ENCODE measurements at places on chromosomes 4 and X.

DNA sequence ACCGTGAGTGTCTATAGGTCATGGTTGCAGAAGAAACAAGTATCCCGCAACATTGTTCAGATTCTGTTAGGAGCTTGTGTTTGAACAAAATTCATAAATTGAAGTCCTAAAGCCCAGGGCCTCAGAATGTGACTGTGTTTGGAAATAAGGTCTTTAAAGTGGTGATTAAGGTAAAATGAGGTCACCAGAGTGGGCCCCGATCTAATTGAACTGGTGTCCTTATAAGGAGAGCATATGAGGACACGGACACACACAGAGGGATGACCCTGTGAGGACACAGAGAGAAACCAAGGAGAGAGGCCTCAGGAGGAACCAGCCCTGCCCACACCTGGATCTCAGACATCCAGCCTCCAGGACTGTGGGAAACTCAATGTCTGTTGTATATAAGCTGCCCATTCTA lies 76.9 kb downstream of the DHRSX start:
- DNase-seq: no peak

DNA sequence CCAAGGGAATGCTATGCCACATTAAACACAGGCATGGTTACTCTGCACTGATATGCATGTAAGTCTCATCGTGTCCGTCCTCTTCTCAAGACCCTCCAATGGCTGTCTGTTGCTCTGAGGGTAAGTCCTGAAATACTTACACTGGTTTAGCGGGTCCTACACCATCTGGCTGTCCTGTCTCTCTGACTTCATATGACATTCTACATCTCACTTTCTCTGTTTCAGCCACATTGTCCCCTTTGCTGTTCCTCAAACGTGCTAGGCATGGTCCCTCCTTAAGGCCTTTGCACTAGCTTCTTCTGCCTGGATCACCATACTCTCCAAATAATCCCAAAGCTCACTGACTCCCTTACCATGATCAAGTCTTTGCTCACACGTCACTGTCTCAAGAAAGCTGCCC lies 131.4 kb downstream of the PALLD start:
- DNase-seq: no peak

DNA sequence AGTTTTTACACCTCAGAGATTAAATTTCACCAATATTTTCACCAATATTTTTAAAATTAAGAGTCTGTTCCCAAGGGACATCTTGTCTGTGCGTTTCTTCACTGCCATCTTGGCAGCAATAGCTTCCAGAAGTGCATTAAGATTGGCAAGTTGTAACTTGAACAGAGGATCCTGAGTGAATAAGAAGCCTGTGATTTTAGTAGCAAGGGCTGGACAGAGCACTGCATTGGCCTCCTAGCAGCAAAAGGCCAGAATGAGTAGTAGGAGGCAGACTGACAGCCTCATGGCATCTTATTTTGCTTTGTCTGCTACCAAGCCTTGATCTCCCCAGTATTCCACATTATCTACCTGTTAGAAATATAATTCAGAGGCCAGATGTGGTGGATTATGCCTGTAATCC lies 138.4 kb downstream of the CPE start:
- DNase-seq: no peak

GRCh38 chr4:27288496-27288895 lies 427.9 kb downstream of the STIM2 start:
- no peak for DNase-seq

- no peak for DNase-seq
Observed at GRCh38 chrX:16579517-16579916, 70.4 kb upstream of the S100G start.

DNA sequence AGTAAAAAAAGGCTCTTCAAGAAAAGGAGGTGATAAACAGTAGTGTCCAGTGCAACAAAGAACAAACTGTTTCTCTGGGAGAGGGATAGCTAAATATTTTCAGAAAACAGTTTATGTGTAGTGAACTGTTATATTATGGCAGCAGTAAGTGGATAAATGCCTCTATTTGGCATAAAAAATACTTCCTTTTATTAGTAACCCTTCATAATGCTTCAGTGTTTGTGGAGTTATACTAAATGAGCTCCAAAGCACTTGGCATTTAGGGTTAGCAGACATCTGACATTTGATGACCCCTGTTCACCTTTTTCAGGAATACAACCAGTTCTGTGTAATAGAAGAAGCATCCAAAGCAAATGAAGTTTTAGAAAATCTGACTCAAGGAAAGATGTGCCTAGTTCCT lies 31.9 kb downstream of the TRAPPC11 start:
- no peak for DNase-seq

GRCh38 chrX:2629316-2630007 lies 61.6 kb upstream of the CD99 start:
- no peak for DNase-seq

DNA sequence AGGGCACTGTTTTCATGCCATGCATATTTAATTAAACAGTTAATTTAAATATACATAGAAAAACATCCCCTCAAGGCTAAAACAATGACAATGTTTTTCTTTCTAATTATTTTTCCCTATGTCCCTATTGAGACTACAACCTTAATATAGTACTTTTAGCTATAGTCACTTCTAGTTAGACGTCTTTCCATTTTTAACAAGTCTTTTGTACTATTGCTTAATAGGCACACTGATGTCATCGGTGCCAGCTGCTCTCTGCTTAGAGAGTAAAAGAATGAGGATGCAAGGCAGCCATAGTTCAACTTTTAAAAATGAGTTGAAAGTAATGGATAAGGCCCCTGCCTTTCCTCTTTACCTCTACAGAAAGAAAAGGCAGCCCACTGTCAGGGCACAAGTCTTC lies 191.1 kb downstream of the KCTD8 start:
- DNase-seq: no peak

DNA sequence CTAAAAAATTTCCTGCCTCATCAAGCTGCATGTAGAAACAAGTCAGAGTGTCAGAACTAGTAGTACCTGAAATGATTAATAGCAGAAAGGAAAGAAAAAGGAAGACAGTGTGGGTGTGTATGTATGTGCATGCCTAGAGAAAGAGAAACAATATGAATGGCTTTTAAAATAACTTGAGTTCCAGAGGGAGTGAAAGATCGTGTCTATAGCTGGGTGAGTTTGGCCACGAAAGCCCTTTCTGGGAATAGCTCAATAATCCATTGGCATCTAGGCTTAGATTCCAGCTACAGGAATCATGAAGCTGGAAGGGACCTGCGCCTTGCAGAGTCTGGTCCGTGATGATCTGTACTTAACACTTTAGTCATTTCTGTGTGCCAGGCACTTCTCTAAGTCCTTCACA lies 195.6 kb downstream of the RAPGEF2 start:
- no peak for DNase-seq

GRCh38 chrX:110536816-110537215 lies 178.2 kb downstream of the RTL9 start:
- DNase-seq: no peak

- no peak for DNase-seq
Observed at GRCh38 chr4:125681240-125681639, 366.5 kb downstream of the FAT4 start.

GRCh38 chr4:21592970-21593670 lies 355.5 kb downstream of the KCNIP4 start:
- no peak for DNase-seq

GRCh38 chr4:148901075-148901705 lies 459.0 kb upstream of the NR3C2 start:
- DNase-seq: no peak

GRCh38 chr4:41442810-41443209 lies 95.1 kb upstream of the LIMCH1 start:
- no peak for DNase-seq

DNA sequence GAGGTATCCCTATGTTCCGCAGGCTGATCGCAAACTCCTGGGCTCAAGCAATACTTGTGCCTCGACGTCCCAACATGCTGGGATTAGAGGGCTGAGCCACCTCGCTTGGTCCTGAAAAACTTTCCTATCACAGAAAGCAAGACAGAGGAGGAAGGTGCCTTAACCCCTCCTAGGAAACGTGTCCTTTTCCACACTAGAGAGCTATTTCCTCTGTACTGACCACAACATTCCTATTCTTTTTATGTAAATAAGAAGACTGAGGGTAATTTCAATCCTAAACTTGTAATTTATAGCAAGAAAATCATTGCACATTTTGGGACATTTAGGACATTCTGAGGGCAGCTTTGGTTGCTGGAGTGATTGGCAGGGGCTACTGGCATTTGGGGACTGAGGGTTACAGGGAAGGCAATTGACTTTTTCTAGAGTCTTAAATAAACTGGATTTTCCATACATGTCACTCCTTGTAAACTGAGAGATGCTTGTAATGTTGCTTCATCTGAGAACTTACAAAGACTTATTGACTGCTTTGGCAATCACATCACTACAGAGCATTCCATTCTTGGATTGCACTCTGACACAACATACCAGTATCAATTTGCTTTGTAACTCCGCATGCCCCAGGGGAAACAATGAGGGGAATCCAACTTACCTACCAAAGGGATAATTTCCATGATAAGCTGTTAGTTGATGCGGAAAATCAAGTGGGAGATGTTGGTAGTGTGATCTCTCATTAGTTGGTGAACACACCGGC lies 15.6 kb downstream of the XAGE3 start:
- DNase-seq: no peak

DNA sequence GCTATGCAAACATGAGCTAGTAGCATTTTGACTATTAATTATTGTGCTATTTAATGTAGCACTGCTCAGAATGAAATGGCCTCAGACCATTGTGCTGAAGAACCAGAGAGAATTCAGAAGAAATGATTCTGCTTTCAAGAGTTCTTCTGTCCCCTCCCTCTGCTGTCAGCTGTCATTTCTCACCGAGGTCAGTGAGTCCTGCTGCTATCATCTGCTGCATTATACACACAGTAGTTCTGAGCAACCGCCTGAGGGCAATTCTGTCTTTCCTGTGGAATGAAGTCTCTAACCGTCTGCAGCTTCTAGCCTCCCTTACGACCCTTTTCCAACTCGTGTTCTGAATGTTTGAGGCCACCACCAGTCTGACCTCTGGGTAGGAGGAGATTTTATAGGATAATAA lies 249.4 kb downstream of the HNRNPD start:
- DNase-seq: no peak

DNA sequence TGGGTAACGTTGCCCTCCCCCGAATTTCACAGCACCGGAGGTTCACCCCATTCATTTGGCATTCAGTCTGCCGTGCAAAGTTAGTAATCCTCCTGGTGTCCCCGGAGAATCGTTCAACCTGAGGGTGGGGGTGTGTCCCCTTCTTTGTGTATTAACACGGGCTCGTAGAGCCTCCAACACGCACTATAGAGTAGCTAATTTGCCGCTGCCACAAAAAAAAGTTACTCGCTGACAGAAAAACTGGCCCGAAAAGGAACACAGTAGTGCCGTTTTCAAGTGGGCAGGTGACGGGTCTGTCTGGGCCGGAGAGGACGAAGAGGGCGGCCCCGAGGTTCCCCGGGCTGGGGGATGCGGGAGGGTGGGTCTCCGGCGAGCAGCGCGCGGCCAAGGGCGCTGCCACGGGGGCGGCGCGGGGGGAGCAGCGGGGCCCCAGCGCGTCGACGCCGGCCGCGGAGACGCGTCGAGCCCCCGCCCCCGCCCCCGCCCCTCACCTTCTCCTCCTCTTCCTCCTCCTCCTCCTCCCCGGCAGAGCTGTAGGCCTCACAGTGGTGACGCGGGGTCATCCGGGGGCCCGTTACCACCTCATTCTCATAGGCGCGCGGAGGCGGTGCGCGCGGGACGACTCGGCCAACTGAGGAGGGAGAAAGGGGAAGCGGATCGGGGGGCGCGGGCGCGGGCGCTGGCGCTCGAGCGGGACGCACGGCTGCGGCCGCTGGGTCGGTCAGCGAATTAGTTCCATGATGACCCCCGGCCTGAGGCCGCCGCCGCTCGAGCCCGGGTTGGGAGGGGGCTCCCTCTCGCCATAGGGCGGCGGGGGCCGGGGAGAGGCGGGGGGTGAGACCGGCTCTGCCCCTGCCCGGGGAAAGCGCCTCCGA lies 571 bp downstream of the CCNI start:
- DNase-seq: peak; percentile 67

DNA sequence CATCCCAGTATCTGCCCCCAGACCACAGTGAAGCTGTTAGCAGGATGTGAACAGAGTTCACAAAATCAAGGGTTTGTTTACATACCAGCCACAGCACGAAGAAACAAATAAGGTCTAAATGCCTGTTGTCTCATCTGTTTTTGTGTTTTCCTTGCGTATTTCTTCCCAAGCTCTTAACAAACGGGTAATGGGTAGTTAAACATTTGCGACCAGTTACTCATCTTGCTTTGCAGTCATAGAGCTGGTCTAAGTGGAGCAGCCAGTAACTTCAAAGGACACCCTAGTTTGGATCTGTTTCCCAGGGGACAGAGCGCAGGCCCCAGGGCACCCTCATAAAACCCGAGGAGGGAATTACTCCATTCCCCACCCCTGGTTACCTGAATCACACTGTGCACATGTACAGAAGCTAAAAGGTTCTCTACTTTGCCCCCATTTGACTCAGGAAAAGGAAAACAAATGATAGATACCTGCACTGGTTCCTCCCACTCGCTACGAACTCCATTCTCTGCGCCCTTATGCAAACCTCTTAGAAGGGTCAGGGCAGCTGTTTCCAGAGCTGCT lies 68.8 kb downstream of the MAML3 start:
- no peak for DNase-seq

GRCh38 chr4:129950217-129950616 lies 854.3 kb downstream of the C4orf33 start:
- DNase-seq: no peak

DNA sequence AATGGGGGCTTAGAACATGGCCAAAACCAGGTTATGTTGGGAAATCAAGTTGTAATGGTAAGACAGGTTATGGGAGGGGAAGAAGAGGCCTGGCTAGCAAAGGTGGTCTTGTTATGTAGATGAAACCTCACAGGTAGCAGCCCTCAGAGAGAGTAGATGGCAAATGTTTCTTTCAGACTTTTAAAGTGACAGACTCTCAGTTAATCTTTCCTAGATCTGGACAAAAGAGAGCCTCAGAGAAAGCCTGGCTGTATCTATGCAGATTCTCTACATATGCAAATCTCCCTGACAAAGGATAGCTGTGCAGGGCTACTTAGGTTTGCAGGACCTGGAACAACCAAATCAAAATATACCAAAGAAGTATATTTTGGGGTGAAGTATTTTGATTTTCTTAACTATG lies 284.1 kb upstream of the AMOT start:
- DNase-seq: no peak

DNA sequence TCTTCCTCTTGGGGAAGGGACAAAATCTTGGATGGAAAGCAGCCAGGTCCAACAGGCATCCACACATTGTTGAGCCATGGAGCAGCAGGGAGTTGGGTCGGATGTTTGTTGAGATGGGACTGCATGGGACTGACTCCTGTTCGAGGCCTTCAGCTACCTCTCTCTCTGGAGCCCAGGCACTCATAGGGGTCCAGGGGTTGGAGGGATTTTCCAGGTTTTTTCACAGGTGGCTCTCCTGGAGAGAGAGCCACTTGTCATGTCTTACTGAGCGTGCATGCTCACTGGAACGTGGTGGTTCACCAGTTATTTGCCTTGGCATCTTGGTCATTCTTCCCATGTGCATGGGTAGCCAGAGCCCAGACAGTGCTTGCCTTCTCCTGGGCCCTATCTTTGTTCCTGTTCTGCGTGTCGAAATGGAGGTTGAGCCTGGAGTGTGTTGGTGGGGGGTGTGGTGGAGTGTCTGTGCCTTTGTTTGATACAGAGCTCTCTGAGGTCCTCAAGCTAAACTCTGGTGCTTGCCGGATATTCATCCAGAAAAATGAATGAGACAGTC lies 60.6 kb downstream of the NBDY start:
- DNase-seq: no peak

- no peak for DNase-seq
Observed at GRCh38 chrX:75038925-75039324, 113.7 kb upstream of the NEXMIF start.

GRCh38 chr4:109134921-109135320 lies 167.5 kb downstream of the COL25A1 start:
- no peak for DNase-seq
